ENCODE measurements at places on chromosomes 4 and X.

- no peak for DNase-seq
These were observed 209.3 kb downstream of the PTTG2 start for GRCh38 chr4:38169524-38169923.

DNA sequence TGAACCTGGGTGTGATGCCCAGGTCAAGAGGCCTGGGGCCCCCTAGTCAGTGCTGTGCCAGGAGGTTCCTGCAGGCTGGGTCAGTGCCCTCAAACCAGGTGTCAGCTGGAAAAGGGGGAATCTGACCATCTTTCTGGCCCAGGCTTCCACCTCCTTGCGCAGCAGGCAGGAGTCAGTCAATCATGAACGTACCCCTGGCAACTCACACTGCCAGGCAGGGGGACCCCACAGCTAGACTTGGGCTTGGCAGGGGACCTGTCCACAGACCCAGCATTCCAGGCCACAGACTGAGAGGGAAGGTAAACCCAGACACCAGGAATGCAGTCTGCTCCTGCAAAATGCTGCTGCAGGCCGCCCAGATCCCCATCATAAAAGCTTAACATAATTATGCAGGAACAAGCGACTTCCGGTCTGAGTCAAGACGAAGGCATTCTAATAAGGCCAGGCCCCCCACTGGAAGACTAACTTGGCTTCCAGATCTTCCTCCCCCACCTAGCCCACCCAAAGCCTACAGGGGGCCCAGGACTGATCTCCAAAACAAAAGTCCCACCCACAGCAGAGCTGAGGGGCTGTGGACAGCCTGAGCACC, 156.3 kb downstream of the BCOR start:
- no peak for DNase-seq

DNA sequence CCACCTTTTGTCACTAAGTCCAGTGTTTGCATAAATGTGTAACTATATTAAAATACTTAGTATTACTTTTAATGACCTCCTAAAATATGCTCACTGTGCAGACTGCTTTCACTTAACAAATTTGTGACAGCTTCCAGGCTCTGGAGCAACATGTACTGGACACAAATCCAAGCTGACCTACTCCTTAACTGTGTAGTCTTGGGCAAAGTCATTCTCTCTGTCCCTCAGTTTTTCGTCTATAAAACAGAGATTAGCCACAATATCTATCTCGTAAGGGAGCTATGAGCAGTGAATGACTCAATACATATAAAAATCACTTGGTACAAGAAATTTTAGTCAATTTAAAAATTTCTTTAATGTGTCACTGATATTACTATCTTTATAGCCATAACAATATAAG, 20.4 kb upstream of the RAB40A start:
- no peak for DNase-seq

DNA sequence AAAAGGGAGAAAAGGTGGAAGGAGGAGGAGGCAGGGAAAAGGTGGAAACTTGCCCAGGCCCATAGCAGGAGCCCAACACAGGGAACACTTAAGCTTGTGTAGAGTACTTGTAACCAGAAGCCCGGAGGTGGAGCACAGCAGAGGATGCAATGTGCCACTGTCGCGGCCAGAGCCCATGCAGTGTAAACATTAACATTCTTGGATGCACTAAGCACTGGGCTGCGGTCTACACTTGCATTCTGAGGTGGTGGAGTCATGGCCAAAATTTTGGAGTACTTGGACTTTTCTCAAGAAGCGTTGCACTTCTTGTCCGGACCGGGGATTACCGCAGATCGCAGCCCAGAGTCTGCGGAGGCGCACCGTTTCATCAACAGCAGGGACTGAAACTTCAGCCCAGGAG, 4.5 kb upstream of the RHOXF1 start:
- no peak for DNase-seq

DNA sequence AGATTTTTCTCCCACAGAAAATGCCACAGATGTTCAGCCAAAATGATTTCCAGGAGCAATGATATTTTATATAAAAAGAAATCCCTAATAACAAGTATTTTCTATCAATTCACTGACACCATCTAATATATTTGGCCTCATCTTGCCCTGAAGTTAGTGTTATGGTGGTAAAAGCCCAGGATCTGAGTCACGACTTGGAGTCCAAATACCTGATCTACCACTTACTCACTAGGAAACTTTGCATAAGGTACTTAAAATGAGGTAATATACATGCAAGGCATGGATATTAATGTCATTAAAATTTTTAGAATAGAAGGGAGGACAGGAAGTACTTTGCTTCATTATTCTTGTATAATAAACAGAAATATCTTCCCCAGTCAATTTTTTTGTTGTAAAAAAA, 16.3 kb downstream of the PPP3CA start:
- no peak for DNase-seq

GRCh38 chrX:149453906-149454822, 50.9 kb downstream of the IDS start:
- DNase-seq: no peak

GRCh38 chr4:174717828-174718227, 111.2 kb downstream of the GLRA3 start:
- no peak for DNase-seq

GRCh38 chr4:185305979-185306442, 89.7 kb downstream of the LRP2BP start:
- no peak for DNase-seq

DNA sequence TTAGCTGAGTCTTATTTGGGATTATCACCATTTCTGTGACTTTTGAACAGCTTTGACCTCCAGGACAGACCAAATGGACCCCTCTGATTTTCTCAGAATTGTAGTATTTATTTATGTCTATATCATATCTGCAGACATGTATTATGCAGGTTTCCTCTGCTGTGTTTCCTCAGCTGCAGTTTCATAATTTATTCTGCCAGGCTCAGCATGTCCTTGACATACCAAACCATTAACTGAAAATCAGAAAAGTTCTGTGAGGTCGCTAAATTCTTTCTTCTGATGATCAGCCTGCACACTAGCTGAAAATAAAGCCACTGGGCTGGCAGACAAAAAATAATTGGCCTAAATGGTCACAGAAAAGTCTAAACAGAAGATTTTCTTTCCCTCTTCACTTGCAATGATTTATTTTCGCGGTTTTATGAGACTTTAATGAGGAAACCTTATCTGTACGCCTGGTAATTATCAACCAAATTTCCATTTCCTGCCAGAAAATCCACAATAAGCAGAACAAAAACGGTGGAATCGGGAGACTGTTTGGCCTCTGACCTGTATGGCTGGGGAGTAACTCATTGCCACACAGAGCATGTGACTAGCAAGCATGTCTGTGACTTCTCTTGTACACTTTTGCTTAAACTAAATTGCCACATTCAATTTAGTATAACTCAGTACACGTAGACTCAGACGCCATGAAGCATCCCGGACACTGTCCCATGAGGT, 150.9 kb downstream of the ENPP6 start:
- DNase-seq: no peak

DNA sequence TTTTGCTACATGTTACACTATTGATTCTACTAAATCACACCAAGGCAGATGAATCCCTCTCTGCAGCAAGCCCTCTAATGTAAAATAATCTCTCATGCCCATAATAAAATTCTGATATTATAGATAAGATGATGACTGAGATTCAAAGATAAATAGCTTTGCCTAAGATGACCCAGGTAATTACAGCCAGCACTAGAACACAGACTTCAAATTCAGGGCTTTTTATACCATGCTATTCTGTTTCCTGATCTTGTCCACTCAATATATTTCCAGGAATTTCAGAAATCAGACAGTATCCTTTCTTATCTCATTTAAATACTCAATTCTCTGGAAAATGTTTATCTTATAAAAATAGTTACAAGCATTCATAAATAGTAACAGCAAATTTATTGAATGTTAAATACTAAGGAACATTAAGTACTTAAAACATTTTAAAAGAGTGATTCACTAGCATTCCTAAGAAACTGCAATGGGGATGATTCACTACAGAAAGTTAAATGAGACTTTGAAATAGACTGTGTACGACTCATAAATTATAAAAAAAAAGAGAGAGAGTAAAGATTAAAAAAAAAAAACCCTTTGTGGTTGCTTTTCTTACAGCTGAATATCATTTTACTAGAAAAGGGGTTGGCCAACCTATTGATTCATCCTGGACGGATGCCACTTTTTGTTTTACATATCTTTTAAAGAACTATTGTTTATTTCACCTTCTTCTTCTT, 45.8 kb upstream of the IL21 start:
- no peak for DNase-seq

- DNase-seq: no peak
These were observed 31.2 kb downstream of the USP38 start for GRCh38 chr4:143215873-143216272.

- no peak for DNase-seq
These were observed 25.4 kb upstream of the TNIP3 start for GRCh38 chr4:121189326-121190215.

GRCh38 chr4:150248181-150248580, 169.9 kb downstream of the DCLK2 start:
- no peak for DNase-seq

DNA sequence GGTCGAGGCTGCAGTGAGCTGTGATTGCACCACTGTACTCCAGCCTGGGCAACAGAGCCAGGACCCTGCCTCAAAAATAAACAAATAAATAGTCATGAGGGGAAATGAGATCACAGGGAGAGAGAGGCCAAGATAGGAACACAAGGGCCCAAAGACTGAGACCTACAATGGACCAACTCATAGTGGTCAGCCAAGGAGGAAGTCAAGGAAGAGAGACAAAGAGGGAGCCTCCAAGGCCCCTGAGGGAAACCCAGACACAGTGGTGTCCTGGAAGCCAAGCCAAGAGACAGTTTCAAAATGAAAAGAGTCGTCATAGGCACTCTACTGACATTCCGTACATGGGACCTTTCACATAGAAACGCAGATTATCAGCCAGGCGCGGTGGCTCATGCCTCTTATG, 153.3 kb downstream of the BCOR start:
- DNase-seq: no peak

DNA sequence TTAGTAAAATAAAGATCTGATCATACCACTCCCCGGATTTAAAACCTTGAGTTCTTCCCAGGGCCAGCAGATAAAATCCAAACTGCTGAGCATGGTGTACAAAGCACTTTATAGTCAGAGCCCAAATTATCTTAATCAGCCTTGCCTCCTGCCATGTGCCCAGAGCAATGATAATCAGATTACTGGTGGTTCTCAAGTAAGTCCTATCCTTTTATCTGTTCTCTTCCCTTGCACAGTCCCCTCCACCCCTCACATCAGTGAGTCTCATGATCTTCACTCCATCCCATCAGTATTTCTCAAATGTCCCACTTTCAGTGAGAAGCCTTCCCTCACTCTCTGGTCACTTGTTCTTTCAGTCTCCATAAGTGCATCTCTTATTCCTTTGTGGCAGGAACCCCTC, 22.7 kb downstream of the INTS6L start:
- no peak for DNase-seq

GRCh38 chr4:36388710-36389109, 107.3 kb downstream of the DTHD1 start:
- no peak for DNase-seq

DNA sequence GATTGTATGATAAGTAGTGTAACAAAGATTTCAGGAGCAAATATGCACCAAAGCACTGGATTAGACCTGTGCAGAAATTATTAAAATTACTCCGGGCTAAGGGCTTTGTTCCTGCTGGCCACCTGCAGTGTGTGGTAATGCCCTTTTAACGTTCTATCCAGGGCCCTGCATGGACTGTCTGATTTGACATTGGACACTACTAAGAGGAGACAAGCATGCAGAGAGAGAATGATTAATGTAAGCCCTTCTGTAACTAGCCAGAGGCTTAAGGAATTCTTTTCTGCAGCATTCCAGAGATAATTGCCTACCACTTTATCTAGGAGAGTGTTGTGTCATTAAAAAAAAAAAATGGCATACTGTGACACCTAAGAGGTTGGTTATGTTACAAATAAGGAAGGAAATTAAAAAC, 117.0 kb downstream of the PCDH7 start:
- DNase-seq: no peak

GRCh38 chrX:69535661-69536060, 31.5 kb downstream of the NALF2 start:
- no peak for DNase-seq

- DNase-seq: no peak
These were observed 46.0 kb downstream of the FNIP2 start for GRCh38 chr4:158814636-158815330.

GRCh38 chr4:165458471-165458870, 79.7 kb downstream of the CPE start:
- no peak for DNase-seq

DNA sequence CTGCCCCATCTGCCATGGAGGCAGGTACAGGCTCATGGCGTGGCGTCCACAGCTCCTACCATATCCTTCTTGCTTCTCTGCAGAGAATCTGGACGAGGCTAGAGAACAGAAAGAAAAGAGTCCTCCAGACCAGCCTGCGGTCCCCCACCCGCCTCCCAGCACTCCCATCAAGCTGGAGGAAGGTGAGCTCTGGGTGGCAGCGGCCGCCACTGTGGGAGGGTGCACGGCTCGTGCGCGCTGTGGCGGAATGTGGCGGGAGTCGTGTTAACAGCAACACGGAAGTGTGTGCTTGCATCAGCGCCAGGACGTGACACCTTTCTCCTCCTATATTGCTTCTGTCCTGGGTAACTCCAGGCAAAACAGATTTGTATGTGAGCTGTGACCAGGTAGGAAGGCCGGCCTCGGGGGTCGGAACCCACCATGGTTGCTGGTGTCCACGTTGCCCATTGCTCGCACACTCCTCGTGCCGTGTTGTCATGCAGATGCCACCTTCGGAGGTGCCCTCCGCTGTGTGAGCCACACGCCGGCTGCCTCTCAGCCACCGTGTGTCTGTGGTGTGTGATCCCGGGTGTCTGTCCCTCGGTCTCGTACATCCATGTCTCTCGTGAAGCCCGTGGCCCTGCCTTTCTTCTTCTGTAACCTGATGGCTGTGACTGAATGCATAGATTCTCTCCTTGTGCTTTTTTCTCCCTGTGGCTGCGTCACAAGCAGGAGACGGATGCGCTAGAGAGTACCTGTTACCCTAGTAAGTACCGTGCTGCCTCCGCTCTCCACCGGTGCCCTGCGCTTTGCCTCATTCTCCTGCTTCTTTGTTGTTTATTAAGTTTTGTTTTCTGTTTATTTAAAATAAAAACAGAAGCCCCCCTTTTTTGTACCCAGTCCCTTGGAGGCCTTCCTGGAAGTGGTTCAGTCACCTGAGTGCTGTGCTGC, 37.0 kb downstream of the NOP14 start:
- DNase-seq: no peak

- DNase-seq: no peak
These were observed 109.9 kb upstream of the BCOR start for GRCh38 chrX:40207626-40208025.

DNA sequence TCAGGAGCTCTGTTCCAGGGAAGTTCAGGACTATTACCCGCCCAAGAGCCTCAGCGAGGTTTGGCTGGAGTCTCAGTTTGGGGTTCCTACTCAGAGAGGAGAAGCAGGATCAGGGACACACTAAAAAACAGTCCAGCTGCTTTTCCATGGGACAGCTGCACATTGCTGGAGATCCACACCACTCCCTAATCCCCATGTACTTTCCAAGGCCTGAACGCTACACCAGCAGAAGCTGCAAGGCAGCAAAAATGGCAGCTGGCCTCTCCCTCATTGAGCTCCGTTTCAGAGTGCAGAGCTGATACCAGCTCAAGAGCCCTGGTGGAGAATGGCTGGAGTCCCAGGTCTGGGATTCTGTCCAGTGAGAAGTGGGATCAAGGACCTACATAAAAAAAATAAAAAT, 551.2 kb upstream of the PABPC5 start:
- no peak for DNase-seq

GRCh38 chr4:154424810-154425484, 66.7 kb downstream of the DCHS2 start:
- no peak for DNase-seq
